NCI-H1048 (cell line): ENCODE measurements at places on chromosomes 5 and 9.

DNA sequence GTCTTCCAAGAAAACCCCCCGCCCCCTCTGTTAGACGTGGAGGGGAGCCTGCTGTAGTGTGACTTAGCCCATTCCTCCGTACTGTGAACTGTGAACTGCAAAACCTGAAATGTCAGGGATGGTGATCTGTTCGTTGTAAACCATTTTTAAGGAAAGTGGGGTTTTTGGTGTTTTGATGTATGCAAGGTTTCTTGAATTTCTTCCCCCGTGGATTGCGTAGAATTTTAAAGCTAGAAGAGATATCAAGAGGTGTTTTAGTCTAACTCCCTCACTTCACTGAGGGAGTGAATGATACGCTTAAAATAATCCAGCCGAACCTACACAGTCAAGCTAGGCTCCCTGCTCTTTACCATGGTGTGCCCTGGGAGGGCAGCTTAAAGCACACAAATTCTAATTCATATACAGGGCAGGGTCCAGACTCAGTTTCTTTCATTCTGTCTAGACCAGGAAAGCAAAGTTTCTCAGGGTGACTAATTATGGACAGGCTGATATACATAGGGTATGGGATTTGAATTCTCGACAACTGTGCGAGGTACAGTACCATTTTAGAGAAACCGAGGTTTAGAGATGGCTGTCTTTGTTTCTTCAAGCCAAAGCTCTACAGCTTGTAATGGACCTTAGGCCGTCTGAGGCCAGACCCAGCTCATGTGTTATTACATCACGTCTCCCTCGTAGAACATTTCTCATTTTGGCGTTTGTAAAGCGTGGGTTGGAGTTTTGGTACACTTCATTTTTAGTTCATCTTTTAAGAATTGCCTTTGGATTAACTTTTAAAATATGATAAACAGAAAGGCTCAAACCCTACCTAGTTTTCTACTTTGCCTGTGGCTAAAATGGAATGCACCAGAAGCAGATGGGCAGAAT is 2.7 kb downstream of the PTGER4 start:
- no peak for DNase-seq

- DNase-seq, result no peak
Measured at GRCh38 chr5:172141949-172142319, 46.1 kb downstream of the STK10 start.

DNA sequence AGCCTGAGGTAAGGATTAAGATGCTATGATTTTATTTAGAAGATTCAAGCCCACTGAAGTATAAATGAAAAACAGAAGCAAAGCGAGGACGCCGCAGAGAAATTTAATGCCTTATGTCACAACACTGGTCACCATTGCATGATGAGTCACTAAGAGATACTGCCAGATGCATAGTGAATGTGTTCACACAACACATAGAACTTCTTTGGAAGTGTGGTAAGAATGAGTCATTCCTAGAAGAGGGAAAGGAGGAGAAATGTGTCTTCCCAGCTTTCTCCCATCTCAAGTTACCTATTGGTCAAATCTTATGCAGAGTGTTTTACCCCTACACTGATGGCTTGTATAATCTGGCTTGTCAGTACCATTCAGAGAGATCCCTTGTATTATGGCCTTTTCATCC is 465.3 kb upstream of the ARRDC3 start:
- no peak for DNase-seq

DNA sequence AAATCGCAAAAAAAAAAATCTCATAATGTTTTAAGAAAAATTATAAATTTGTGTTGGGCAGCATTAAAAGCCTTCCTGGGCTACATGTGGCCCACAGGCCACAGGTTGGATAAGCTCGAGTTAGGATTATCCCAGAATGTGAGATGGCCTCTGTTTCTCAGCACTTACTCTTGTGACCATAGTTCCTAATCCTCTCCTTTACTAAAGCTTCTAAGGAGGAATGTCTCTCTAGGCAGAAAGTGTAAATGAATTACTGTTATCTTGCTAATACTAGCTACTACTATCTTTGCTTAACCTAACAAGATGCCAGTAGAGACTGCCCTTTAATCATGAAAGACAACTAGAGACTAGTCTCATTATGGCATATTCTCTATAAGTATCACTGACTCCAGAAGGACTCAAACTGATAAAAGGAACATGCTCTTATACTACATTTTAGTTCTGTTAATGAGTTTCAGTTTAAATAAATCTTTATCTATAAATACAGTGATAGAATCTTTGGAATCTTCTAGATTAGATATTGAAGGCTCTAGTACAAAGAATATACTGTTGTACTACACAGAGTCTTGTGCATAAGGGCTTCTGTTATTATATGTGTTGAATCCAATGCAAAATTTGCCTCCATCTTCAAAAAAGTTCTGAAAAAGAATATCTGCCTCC is 13.8 kb downstream of the INVS start:
- no peak for DNase-seq
